ENCODE measurements at places on chromosomes 5 and 9. TPM values are rescaled to one million over a fixed set of nuclear protein-coding genes. Genes with fewer than 3 reads are reported as not detected.

GRCh38 chr9:87766697-87767096 is 40.8 kb downstream of the CTSL start:
- H3K4me3 ChIP-seq = no peak overlapping the region
- DNase-seq = no peak
- no peaks in the 10 kb centered on the region for H3K27me3 ChIP-seq
- no peaks in the 10 kb centered on the region for H3K4me1 ChIP-seq
- H3K36me3 ChIP-seq = no peaks in the 10 kb centered on the region

Gene PCDHB2
- 1.1 TPM for total RNA-seq

DNA sequence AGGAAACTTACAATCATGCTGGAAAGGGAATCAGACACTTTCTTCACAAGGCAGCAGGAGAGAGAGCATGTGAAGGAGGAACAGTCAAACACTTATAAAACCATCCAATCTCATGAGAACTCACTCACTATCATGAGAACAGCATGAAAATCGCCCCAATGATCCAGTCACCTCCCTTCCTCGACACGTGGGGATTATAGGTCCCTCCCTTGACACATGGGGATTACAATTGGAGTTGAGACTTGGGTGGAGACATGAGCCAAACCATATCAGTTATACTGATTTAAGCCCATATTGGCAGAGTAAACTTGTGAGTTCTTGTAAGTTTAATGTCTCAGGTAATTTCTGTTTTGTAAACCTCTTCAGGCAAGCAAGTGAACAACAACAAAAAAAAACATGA is 70.8 kb downstream of the ERAP1 start:
- H3K27ac ChIP-seq = no peak overlapping the region
- no peaks in the 10 kb centered on the region for H3K27me3 ChIP-seq
- peaks cover 27% of the 10 kb centered on the region for H3K36me3 ChIP-seq
- no peak for DNase-seq
- peaks cover 14% of the 10 kb centered on the region for H3K4me1 ChIP-seq

Gene PCDHB8
- not detected for total RNA-seq

DNA sequence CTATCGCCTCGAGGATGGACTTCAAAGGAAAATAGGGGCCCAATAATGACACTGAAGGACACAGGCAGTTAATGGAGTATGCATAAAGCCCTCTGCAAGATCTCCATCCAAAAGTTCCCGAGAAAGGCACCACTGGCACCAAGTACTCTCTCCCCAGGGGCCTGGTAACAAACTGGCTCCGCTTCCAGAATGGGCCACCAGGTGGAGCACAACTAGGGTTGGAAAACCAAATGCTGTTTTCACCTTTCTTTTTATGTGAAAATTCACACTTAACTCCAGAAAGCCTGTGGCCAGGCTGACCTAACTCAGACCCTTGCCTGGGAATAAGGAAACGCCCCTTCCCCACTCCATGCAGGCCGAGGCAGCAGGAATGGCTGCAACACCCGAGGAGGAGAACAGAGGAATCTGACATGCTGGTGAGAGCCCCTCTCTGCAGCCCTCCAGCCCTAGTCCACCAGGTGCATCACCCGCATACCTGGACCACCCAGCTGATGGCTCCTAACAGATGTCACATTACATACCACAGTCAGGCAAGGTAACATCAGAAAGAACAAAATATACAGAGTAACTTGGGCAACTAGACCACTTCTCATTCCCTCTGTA is 42.8 kb downstream of the CAMSAP1 start:
- H3K4me3 ChIP-seq = no peak overlapping the region
- peaks cover 17% of the 10 kb centered on the region for H3K4me1 ChIP-seq
- H3K27me3 ChIP-seq = no peaks in the 10 kb centered on the region
- peaks cover 49% of the 10 kb centered on the region for H3K36me3 ChIP-seq
- no peak for DNase-seq

DNA sequence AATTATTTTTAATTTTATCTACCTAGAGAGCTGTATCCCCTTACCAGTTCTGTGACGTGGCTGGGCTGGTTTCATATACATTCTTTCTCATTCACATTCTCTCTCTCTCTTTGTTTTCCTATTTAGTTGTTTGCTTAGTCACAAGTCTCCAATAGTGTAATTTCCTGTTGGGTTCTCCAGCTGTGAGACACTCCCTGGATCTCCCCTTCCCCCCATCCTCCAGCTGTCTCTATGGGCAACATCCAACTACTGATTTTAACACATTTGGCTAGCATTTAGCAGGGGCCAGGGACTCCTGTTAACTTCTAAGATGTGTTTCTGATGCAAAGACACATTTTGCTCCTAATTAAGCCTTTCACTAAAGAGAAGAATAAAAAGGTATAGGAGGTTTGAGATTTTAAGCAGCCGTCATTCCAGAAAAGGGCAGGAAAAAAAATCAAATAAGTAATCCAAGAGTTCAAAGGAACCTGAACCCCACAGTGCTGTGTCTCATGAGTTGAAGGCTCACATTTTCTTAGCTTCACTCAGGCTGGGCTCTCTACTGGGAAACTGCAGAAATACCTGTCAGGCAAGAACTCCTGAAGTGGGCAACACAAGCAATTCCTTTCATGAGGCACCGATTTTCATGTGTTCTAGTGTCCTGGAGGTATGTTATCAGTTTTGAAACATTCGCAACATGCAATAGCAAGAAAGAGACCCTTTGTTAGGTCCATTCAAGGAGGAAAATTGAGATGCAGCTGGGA is 198.7 kb upstream of the C9orf72 start:
- no peak overlapping the region for H3K27ac ChIP-seq
- DNase-seq = no peak
- H3K4me3 ChIP-seq = no peak overlapping the region

DNA sequence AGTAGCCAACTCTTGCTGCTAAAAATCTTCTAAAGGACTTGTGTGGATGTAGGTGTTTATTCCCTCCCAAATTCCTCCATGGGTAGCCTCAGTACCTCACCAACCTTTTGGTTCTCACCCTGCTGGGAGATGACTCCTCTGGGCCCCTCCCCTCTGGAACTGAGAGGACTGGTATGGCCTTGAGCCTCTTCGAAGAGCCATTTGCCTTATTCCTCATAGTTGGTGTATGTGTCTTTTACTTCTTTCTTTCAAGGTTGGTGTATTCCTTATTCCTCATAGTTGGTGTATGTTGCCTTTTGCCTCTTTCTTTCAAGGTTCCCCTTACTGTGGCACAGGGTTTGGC is 48.3 kb downstream of the GNAQ start:
- H3K27me3 ChIP-seq = no peaks in the 10 kb centered on the region
- peaks cover 69% of the 10 kb centered on the region for H3K4me1 ChIP-seq
- no peak for DNase-seq

DNA sequence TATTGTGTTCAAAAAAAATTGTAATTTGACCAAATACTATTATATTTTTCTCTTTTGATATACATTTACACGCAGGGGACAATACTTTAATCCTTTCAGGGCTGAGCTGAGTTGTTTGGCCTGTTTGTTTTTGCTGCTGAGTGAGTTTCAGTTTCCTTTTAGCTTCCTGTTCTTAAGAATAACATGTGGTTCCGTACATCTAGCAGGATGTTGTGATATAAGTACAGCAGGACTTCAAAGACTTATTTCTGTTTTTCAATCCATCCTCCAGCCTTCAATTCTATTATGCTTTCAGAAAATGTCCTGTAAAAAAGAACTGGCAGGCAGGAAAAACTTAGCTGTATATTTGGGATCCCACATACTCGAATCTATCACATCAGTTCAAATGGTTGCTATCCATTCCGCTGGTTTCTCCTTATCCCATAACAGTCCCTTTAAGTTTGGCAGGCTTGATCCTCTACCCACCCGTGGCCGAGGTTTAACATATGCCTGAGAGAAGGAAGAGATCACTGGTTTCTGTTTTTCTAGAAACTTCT is 1037.3 kb upstream of the ACO1 start:
- no peak overlapping the region for H3K4me3 ChIP-seq
- no peaks in the 10 kb centered on the region for H3K36me3 ChIP-seq
- H3K4me1 ChIP-seq = no peaks in the 10 kb centered on the region
- DNase-seq = no peak

- peaks cover 14% of the 10 kb centered on the region for H3K4me1 ChIP-seq
- no peak for DNase-seq
- H3K4me3 ChIP-seq = no peak overlapping the region
- H3K36me3 ChIP-seq = no peaks in the 10 kb centered on the region
- no peaks in the 10 kb centered on the region for H3K27me3 ChIP-seq
- no peak overlapping the region for H3K27ac ChIP-seq
Observed at GRCh38 chr9:87216897-87217455, 269.7 kb upstream of the GAS1 start.

DNA sequence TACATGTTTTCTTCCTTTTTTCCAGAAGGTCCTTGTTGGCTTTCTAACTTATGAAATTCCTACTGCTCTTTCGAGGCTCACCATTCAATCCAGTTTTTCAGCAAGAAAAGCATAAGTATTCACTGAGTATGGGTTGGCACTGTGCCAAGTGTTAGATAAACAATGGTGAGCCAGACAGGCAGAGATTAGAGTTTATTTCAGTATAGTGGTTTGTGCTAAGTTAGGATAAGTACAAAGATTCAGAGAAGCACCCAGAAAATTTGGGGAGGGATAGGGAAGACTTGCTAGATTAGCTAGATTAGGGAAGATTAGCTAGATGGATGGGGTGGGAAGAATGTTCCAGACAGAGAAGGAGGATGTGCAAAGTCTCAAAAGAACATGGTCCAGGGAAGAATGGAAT is 122.9 kb downstream of the OXCT1 start:
- H3K36me3 ChIP-seq = no peaks in the 10 kb centered on the region
- no peak overlapping the region for H3K4me3 ChIP-seq
- no peak overlapping the region for H3K27ac ChIP-seq
- DNase-seq = no peak

Gene CDH9
- not detected for total RNA-seq

GRCh38 chr5:11904265-11904906 is at the start of gene CTNND2:
Gene CTNND2 (minus strand): TSS chr5:11904446. CDS start chr5:11903853, 593 bp downstream.
- H3K36me3 ChIP-seq = no peaks in the 10 kb centered on the region
- no peaks in the 10 kb centered on the region for H3K27me3 ChIP-seq
- H3K27ac ChIP-seq = no peak within 1 kb of the TSS
- H3K4me3 ChIP-seq = peak within 1 kb of the TSS; percentile 3

Gene CAMK4
- total RNA-seq = 2.5 TPM

DNA sequence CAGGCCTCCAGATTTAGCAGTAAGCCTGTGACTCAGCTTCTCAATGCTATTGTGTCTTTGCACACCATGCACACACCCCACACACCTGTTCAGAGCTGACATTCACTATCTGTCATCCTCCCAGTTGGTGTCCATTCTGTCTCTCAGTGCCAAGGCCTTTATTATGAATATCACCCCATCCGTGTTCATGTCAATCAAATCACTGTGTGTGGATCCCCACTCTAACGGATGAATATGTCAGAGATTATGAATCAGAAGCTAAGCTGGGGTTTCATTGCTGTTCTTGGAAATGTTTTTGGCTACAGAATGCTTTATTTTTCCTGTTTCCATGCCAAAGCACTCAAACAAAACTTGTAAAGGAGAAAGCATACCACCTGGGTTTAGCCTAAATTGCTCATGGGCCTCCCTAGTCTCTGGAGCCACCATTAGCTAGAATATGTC is 9.4 kb upstream of the MAMDC2 start:
- no peaks in the 10 kb centered on the region for H3K36me3 ChIP-seq
- H3K4me3 ChIP-seq = no peak overlapping the region
- no peaks in the 10 kb centered on the region for H3K4me1 ChIP-seq
- no peak for DNase-seq

GRCh38 chr5:138438724-138439476 is at the start of gene REEP2:
Gene REEP2 (plus strand): TSS chr5:138439057. CDS start chr5:138439209, 152 bp downstream.
- H3K27ac ChIP-seq = peak within 1 kb of the TSS; percentile 6
- no peak for DNase-seq
- H3K4me3 ChIP-seq = peak within 1 kb of the TSS; percentile 67
- H3K27me3 ChIP-seq = no peaks in the 10 kb centered on the region
- H3K4me1 ChIP-seq = peaks cover 9% of the 10 kb centered on the region

GRCh38 chr9:113562653-113563381 is 99.3 kb downstream of the RGS3 start:
- H3K27me3 ChIP-seq = no peaks in the 10 kb centered on the region
- no peak overlapping the region for H3K27ac ChIP-seq
- H3K4me1 ChIP-seq = peaks cover 32% of the 10 kb centered on the region

Gene ACOT12
- total RNA-seq = not detected

Gene NRG2
- total RNA-seq = 2.7 TPM

GRCh38 chr5:40914835-40915234 is 5.5 kb downstream of the C7 start:
- no peak for DNase-seq
- no peaks in the 10 kb centered on the region for H3K36me3 ChIP-seq
- no peaks in the 10 kb centered on the region for H3K27me3 ChIP-seq

DNA sequence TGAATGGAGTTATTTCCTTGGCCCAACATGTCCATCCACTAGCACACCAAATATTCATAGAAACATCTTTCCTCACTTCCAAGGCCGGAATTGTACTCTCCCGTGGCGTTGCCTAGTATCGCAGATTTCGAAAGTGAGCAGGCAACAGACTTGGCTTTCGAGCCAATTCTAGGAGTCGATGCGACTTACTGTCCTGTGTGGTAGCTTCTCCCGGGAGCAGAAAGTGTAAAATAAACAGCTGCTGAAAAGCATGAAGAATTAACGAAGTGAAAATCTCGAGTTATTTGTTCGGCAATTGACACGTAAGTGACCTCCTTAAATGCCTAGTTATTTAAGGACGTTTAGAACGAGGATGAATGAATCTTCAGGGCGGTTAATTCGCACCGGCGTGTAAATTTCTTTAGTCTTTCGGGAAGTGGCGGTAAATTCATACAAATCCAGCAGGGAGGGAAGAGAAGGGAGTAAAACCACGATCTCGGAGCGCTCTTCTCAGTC is 449 bp upstream of the PCSK5 start:
- peak overlapping the region; percentile 94 for H3K27ac ChIP-seq
- no peaks in the 10 kb centered on the region for H3K36me3 ChIP-seq
- H3K4me1 ChIP-seq = peaks cover 23% of the 10 kb centered on the region
- no peaks in the 10 kb centered on the region for H3K27me3 ChIP-seq
- peak overlapping the region; percentile 85 for H3K4me3 ChIP-seq
- DNase-seq = no peak

Gene ST8SIA4
- total RNA-seq = 3.4 TPM

DNA sequence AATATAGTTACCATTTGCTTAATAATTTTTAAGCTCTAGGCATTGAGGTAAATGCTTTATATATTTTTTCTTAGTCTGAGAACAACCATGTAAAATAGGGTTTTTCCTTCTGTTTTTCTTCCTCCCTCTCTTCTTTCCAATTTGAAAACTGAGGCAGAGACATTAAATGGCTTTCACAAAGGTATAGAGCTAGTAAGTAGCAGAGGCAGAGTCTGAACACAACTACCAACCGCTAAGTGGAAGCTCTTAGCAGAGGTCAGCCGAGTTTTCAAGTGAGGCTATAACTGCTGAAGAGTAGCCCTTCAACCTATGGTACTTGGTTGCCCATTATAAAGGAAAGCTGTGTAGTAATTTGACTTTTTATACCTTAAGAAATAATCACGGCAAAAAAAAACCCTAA is 187.1 kb downstream of the MEF2C start:
- no peaks in the 10 kb centered on the region for H3K36me3 ChIP-seq
- H3K27me3 ChIP-seq = peaks cover 44% of the 10 kb centered on the region
- H3K4me3 ChIP-seq = no peak overlapping the region
- H3K27ac ChIP-seq = no peak overlapping the region
- no peak for DNase-seq

Gene SPINK7
- total RNA-seq = 241 TPM

- H3K27me3 ChIP-seq = no peaks in the 10 kb centered on the region
- DNase-seq = no peak
- H3K36me3 ChIP-seq = no peaks in the 10 kb centered on the region
- H3K27ac ChIP-seq = no peak overlapping the region
- peaks cover 13% of the 10 kb centered on the region for H3K4me1 ChIP-seq
- H3K4me3 ChIP-seq = no peak overlapping the region
Observed at GRCh38 chr9:93601063-93601462, 24.7 kb downstream of the PHF2 start.

Gene LEAP2
- total RNA-seq = 0.30 TPM

Data from esophagus squamous epithelium (tissue), 5 donors.